Kidney capillary endothelial cell (primary cell): ENCODE measurements at places on chromosomes 3 and 15.

- DNase-seq, result no peak
These were observed 121.1 kb downstream of the GSK3B start for GRCh38 chr3:119973018-119973646.

DNA sequence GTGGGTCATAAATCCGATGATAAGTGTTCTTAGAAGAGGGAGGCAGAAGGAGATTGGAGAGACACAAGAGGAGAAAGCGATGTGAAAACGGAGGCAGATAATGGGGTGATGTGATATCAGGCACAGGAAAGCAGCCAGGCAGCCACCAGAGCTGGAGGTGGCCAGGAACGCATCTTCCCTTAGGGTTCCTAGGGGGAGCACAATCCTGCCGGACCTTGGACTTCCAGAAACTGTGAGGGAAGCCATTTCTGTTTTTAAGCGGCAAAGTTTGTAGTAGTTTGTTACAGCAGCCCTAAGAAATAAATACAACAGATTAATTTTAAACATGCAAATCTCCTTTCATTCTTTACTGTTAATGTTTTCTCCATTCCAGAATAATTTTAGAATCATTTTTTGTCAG is 259.9 kb upstream of the TMC3 start:
- DNase-seq, result no peak

- no peak for DNase-seq
These were observed 162.4 kb upstream of the GALNT15 start for GRCh38 chr3:16012086-16012485.

DNA sequence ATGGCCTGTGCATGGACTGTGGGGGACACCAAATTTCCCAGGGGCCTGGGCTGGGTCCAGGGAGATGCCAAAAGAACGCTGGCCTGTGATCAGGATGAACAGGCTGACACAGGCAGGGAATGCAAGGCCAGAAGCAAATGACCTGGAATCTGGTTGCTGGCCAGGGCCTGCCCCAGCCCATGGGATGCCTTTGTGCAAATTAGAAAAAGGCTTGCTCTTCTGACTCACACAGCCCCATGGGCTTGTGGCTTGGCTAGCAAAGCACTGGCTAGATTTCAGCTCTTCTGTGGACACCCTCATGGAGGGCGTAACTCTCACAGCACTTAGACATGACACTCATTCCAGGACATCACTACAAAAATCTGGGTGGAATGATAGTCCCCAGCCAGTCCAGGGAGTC is 356.0 kb downstream of the SHQ1 start:
- no peak for DNase-seq

GRCh38 chr3:4771243-4771642 is 208.0 kb upstream of the BHLHE40 start:
- DNase-seq, result no peak

- no peak for DNase-seq
These were observed 77.6 kb downstream of the BFSP2 start for GRCh38 chr3:133477487-133477886.

GRCh38 chr15:90025489-90026033 is 24.4 kb downstream of the ZNF710 start:
- DNase-seq, result no peak

DNA sequence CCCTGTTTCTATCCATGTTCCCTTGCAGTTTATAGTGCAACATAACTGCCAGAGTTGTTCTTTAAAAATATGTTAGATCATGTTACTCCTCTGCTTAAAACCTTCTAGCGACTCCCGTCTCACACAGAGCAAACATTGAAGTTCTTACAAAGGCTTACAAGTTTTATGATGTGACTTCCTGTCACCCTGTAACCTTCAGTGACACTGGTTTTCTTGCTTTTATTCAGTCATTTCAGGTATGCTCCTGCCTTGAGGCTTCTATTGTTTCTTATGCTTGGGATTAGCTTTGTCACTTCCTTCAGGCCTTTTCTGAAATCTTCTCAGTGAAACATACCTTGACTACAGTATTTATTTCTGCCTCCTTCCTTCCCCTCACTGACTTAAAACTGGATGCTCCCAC is 252.1 kb downstream of the DOCK3 start:
- DNase-seq, result no peak

- DNase-seq, result no peak
These were observed 60.7 kb upstream of the SGO1 start for GRCh38 chr3:20246662-20247061.

DNA sequence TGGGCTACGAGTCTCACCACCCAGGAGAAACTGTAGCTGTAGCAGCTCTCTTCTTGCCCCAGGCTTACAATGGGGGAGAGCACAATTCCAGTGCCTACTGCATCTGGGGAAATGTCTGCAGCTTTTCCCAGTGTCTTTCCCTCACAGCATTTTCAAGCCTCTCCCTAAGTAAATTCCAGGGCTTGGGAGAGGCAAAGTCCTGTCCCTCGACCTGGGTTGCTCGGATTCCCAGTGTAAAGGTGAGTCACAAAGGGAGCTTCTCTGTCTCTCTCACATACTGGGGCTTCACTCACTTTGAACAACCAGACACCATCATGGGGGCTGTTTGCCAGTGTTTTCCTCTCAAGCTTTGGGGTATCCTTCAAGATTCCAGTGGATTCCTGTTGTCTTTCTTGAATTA is 689.4 kb upstream of the NAALADL2 start:
- no peak for DNase-seq

DNA sequence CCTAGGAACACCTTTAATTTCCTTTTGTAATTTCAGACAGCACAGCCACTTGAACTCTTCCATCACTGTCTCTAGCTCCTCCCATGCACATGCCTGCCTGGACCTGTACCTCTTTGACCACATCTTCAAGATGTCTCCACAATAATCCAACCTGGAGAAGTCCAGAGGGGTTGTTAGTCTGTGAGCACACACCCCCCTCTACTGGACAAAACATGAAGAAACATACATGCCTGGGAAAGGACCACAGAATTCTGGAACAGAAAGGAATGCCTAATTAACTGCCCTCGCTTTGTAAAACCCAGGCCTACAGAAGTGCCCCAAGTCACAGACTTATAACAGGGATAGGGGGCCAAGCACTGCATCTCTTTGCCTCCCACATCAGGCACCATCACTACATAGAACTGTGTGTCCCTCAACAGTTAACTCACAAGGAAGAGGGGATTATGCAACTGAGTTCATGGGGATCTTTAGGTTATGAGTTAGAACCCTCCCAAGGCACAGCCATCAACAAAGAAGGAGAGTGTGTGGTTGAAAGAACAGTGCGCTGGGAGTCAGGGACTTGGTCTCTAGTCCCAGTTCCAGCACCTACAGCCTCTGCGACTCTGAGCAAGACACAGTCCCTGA is 61.7 kb downstream of the FMN1 start:
- DNase-seq, result peak; percentile 60

DNA sequence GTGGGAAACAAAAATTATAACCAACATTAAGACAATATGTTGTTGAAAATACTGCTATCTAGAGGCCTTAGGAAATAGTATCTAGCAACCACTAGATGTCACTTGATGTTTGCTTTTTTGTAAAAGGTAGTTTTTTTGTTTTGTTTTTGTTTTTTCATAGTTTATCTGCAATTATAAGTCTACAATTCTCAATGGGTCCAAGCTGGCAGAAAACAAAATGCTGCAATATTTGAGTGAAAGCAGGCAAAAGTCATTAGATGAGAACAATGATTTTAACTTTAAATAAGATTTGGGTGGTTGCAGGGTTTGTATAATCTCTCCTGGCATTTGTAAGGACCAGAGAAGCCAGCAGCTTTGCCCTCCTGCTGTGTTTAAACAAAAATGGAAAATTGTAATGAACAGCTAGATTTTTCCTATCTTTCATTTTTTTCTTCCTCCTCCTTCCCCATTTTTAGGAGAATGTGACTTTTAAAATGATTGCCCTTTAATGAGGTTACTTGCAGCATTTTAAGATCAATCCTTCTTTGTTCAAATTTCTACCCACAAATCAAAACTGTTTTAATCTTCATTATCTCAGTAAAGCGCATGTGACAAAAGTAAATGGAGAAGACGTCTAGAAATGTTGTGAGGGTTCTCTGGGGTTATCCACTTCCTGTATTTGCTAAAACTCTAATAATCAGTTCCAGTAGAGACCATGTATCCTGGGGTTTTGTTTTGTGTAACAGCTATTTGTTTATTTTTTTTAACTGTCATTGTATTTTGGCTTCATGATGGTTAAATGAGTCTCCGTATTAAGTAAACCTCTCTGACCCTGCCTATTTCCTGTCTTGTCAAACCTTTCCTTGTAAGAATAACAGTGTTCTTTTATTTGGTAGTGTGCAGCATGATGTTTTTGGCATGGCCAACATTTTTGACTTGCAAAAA is 27.3 kb downstream of the DUT start:
- peak; percentile 61 for DNase-seq

GRCh38 chr3:172317984-172318383 is 130.3 kb downstream of the GHSR start:
- DNase-seq, result peak; percentile 83

- DNase-seq, result no peak
These were observed 140.9 kb upstream of the IQSEC1 start for GRCh38 chr3:13213911-13214846.

DNA sequence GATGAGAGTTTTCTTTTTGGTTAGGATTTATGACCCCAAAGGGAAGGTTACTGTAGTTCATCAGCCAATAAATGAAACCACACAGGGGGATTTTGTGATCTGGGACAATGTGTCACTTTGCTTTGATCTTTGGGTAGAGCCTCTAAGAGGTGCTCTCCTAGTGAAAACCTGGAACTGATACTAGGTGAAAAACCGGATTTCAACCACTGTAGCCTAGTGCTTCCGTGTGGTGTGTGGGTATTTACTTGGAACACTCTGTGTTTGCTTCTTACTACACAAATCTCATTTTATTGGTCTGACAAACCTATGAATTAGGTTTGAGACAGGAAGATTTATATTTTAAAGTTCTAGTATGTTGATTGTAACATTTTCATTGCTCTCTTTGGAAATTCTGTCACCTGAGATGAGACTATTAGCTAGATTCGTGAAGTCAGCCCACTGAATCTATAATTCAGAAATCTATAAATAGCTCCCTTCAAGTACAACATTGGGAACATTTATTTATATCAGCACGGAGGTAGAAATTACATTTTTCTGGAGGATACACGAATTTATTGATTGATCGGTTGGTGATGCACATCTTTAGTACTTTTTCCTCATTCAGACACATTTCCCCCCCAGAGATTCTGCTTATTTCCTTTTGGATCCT is 119.8 kb downstream of the AKAP13 start:
- no peak for DNase-seq

GRCh38 chr15:42133886-42134502 is 22.4 kb downstream of the PLA2G4F start:
- peak; percentile 47 for DNase-seq

GRCh38 chr3:64878362-64878761 is 190.6 kb upstream of the ADAMTS9 start:
- DNase-seq, result peak; percentile 57

DNA sequence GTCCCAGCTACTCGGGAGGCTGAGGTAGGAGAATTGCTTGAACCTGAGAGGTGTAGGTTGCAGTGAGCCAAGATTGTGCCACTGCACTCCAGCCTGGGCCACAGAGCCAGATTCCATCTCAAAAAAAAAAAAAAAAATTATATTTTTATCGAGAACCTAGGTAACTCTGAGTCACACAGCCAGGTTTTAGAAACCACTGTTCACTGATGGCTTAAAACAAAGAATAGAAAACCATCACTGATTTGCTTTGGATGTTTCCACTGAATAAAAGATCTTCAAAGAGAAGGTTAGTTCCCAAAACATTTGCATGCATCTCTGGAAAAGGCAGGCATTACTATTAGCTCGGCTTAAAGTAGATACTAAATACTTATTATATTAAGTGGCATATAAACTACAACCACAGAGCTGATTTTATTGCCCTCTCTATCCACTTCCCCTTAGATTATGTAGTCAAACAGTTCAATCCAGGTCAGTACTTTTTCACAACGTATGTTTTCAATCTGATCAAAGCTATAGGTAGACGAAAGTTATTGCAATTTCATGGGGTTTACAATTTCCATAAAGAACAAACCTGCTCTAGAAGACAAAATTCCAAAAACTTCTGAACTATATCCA is 1.4 kb downstream of the B4GALT4 start:
- DNase-seq, result no peak

GRCh38 chr15:82677720-82678323 is 30.7 kb upstream of the CPEB1 start:
- DNase-seq, result no peak

- no peak for DNase-seq
These were observed 29.9 kb downstream of the RCN2 start for GRCh38 chr15:76961268-76962011.

GRCh38 chr3:49600781-49601180 is 46.5 kb downstream of the BSN start:
- DNase-seq, result no peak

DNA sequence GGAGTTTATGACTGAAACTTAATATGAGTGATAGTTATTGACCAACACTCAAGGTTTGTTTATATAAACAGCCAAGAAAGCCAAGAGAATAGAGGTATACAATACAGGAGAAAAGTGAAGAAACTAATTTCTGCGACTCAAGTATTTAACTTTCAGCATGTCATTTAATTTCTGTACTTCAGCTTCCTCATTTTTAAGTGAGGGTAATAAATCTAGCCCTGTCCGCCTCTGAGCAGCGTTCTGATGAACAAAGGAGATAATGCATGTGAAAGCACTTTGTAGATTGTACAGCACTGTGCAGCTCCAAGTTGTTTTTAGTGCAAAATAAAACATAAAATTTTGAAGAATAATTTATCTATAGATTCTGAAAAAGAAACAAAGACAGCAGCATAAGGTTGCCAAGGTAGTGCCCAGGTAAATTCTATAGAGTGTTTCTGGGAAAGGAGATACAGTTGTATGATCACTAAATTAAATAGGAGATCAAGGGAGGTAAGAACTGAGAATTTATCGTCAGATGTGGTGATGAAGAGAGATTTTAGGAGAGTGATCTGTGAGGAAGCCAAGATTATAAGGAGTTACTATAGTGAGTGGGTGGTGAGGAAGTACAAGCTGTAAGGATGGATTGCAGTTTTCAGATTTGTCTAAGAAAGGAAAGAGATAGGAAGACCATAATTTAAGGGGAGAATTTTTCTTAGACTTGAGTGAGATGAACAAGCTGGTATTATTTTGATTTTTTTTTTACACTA is 71.3 kb downstream of the RASA2 start:
- no peak for DNase-seq

DNA sequence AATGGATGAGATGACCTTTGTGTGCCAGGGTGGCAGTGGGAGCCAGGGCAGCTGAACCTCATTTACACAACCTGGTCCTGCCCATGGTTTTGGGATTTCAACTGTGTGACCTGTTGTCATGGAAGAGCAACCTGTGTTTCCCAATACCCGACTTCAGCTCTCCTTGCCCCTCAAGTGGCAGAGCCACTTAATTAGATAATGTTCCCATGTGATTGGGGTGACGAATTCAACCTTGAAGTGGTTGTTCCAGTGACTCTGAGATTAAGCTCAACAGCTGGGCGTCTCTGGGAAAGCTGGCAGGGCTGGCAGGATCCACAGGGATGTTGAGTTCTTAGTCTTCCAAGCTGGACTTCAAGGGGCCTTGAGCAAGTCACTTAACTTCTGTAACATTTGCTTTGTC is 71.0 kb downstream of the THSD4 start:
- no peak for DNase-seq
